IPS-NIHi11 (cell line): ENCODE measurements at places on chromosomes 12 and 14.
A peak's percentile ranks its signal among the peaks of the same experiment; 100 is the strongest.

- DNase-seq, result peak; percentile 21
Measured at GRCh38 chr12:103494734-103495468, 867 bp downstream of the C12orf42 start.

- DNase-seq, result no peak
Measured at GRCh38 chr12:3492793-3493042, 1.7 kb downstream of the PRMT8 start.

- DNase-seq, result peak; percentile 54
Measured at GRCh38 chr14:97218691-97219430, 421.7 kb downstream of the VRK1 start.

- no peak for DNase-seq
Measured at GRCh38 chr12:9113296-9113986, 2.3 kb downstream of the A2M start.

GRCh38 chr14:30180219-30180618 lies 252.6 kb upstream of the PRKD1 start:
- DNase-seq, result no peak

- DNase-seq, result no peak
Measured at GRCh38 chr14:63652406-63652805, 10.7 kb upstream of the WDR89 start.

GRCh38 chr12:128961308-128961902 lies 108.1 kb downstream of the GLT1D1 start:
- DNase-seq, result no peak

- peak; percentile 89 for DNase-seq
Measured at GRCh38 chr12:109110988-109111495, 5.3 kb upstream of the ACACB start.

- no peak for DNase-seq
Measured at GRCh38 chr12:79085106-79085682, 220.6 kb downstream of the SYT1 start.

GRCh38 chr12:2058837-2059236 lies 6.0 kb downstream of the CACNA1C start:
- peak; percentile 34 for DNase-seq

DNA sequence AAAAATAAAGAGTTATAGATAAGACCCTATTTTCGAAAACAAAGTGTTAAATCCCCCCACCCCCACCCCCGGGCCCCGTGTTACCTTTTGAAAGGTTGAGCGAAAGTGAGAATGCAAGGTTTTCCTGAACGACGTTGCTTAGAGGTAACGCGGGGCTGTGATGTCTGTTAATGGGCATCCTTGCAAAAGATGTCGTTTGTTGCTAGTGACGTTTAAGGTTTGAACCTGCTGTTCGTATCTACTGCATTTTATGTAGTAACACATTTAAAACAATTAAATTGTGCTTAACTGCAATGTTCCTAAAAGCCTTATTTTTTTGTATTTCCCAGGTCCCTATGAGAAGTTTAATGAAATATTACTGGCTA lies 1.2 kb downstream of the CPSF6 start:
- no peak for DNase-seq

DNA sequence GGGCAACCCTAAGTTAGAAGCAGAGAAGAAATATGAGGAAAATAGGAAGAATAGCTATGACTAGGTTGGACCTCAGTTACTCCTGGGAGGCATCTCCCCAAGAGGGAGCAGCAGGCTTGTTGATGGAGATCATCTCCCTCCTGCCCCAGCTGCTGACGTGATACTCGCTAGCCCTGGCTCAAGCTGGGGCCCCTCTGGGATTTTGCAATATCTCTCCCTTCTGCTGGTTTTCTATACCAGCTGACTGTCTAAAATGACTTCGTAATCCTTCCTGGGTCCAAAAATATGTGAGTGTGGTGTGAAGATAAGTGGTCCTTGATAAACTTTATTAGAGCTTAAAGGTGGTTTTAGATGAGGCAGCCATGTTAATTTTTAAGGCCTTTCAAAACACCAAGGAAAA lies 4.5 kb upstream of the HECTD4 start:
- no peak for DNase-seq

DNA sequence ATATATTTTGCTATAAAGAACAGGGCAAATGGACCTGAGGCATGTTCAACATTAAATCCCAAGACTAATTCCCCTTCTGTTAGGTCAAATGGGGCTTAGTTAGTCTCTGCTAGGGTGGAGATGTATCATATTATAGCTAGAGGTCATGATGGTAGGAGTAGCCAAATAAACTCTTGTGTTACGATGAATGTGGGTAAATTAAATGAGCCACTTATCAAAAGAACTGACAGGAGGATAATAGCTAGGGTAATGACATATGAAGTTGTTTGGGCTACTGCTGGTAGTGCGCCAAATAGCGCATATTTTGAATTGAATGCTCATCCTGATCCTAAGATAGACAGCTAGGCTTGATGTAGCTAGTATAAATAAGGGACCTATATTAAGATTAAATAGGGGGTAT lies 445.0 kb downstream of the GXYLT1 start:
- DNase-seq, result no peak

GRCh38 chr12:31119192-31119802 lies 45.6 kb downstream of the DDX11 start:
- DNase-seq, result peak; percentile 10

DNA sequence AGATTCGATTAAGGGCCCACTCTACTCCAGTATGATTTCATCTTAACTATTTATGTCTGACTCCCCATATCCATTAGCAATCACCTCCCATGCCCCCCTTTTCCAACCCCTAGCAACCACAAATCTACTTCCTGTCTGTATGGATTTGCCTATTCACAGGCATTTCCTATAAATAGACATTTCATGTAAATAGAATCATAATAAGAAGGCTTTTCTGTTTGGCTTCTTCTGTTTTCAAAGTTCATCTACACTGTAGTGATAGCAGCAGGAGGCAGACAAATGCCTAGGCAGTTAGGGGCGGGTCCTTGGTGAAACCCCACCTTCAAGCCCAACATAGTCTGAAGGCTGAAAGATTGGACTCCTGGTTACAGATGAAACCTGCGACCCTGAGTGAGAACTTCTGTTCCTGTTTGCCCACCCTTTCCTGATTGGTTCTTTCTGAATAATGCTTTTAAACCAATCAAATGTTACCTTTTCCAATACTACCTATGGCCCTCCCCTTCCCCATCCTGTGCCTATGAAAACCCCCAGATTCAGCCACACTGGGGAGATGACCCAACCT lies 62.1 kb upstream of the HECTD1 start:
- DNase-seq, result no peak

GRCh38 chr14:53538316-53538881 lies 385.3 kb upstream of the DDHD1 start:
- DNase-seq, result no peak

DNA sequence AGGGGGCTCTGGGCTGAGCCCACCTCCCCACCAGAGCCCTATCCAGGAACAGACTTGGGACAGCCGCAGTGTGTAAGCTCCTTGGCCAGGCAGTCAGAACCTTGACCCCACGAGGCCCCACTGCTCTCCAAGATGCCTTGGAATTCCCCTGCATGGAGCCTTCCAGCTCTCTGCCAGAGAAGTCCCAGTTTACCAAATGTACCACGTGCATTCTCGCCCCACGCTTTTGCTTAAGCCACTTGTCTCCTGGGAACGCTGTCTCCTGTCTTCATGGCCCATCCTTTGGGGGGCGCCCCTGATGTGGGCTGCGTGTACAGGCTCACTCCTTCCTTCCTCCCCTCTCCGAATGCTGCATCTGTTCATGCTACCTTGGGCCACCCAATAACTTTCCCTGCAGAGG lies 7.9 kb downstream of the FAIM2 start:
- no peak for DNase-seq

DNA sequence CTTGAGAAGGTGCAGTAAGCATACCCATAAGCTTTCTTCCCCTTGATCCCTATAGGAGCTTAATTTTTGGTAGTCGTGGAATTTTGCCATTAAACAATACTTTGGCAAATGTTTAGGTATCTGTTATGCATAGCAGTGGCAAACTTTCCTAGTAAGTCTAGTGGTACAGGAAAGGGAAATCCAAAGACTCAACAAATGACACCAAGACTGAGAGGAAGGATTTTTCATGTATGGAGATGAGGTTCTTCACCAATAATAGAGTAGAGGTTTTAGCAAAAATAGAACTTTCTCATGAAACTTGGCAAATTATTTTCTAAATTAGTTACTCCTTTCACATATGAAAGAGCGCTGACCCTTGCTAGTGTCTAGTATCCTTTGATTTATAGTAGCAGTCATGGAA lies 2.8 kb downstream of the EID3 start:
- DNase-seq, result no peak

DNA sequence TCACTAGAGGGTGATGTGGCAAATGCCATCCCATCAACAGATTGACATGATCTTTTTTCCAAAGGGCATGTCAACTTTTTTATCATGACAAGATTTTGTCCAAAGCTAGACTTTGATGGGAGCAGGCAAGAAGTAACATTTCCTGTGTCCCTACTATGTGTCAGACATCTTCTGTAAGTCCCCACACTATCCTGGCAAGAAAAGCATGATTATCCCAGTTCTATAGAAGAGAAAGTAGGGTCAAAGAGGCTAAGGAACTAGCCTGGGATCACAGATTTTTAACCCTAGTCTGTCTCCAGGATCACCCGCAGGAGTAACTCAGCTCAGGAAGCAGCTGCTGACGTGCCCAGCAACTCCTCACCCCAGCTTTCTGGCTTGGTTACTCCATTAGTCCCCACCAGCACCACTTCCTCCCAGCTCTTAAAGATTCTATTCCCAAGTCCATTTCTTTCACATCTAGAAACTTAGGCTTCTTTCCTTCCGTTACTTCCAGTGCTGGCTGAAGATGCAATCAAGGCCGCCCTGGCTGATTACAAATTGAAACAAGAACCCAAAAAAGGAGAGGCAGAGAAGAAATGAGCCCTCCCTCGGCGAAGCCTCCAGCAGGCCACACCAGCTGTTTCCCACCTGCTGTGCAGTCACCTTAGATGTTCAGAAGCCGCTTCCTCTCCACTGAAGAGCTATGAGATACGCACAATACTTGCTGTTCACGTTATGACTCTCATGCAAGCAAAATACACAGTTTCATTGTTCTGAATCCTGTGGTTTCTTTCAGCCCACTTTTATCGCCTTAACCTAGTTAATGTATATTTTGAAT lies 6.2 kb downstream of the ISCU start:
- no peak for DNase-seq

GRCh38 chr12:5272018-5272785 lies 159.7 kb upstream of the NTF3 start:
- no peak for DNase-seq

DNA sequence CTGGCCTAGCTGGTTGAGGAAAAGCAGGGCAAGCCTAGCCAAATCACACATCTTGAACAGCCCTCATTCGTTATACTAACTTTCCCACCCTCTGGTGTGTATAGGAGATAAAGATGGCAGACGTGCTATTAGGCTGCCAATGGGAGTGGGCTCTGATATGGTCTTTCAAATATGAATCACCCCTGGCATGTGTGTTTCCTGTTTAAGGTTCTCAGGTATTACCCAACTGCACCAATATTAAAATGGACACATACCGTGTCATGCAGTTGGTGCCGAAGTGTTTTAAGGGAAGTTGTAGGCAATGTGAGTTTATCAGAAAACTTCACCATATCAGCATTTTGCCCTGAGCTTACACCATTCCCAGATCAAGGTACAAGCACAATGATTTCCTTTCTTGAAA lies 33.4 kb downstream of the CHST11 start:
- DNase-seq, result no peak

DNA sequence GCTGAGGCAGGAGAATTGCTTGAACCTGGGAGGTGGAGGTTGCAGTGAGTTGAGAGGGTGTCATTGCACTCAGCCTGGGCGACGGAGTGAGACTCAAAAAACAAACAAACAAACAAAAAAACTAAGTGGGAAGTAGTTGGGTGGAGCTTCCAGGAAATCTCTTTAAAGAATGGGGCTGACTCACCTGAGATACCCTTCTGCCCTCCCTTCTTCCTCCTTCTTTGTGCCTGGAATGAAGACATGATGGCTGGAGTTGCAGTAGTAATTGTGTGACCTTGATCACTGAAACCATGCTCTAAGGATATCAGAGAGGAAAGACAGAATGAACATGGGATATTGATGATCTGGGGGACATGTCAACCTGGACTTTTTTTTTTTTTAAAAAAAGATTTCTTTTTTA lies 87.6 kb upstream of the MED13L start:
- no peak for DNase-seq

GRCh38 chr14:102928412-102929240 lies 6.2 kb downstream of the AMN start:
- DNase-seq, result peak; percentile 91

DNA sequence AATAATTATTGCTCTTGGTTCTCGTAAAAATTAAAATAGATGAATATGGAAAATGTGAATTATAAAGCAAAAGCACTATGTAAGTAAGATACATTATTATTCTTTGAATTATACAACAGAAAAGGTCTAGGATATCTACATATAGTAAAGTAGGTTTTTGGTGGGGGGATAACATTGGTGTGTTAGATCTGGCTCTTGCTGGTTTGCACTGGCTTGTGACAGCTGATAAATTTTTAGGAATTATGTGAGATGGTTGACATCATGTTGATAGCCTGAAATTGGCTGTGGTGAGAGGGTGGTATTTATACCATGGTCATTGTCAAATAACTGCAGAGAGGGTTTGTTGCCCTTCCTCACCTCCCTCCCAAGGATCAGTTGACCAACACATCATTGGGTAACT lies 50.7 kb upstream of the BTG1 start:
- DNase-seq, result no peak

GRCh38 chr12:43285159-43285598 lies 266.8 kb downstream of the ADAMTS20 start:
- no peak for DNase-seq

GRCh38 chr12:120301962-120302815 lies at the start of gene SIRT4:
Gene SIRT4, plus strand, starts transcription at chr12:120302321. Its CDS starts 1,241 bp downstream, at chr12:120303562.
- DNase-seq, result peak; percentile 88

DNA sequence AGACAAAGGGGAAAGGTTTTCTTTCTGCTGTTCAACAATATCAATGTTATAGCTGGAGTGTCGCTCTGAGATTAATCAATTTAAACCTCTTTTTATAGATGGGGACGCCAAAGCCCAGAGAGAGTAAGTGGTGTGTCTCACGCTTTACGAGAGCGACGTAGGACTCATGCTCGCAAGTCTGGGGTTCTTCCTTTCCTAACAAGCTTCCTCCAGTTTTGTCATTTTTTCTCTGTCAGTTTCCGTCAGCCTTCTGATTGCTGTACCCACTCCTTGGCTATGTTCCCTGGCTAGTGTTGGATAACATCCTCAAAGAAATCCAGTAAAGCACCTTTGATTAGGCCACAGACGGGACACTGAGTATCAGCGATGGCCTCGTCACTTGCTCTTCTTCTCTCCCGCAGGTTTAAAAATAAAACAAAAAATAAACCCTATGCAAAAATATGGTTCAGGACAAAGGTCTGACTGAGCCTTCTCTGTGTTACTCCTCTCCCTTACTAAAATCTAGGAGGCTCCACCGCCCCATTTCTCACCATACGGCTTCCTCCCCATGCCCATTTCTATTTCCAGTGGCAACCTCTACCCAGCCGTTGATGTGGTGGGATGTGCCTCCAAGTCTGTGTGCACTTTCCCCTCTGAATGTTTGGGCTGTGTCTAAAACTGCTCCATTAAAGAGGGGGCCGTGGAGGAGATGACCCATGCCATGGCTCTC lies 172.7 kb upstream of the PARP11 start:
- no peak for DNase-seq

GRCh38 chr12:15180325-15180724 lies 40.9 kb downstream of the RERG start:
- DNase-seq, result no peak

- DNase-seq, result no peak
Measured at GRCh38 chr14:25846246-25846645, 751.6 kb downstream of the NOVA1 start.
